ENCODE measurements at places on chromosomes 3 and 15. TPM values are rescaled to one million over a fixed set of nuclear protein-coding genes. Genes with fewer than 3 reads are reported as not detected.

HDC gene
- not detected for polyA plus RNA-seq

CNTN4 gene
- polyA plus RNA-seq = 8.8 TPM

ARHGEF26 gene
- polyA plus RNA-seq = 14.4 TPM

ILDR1 gene
- 1.2 TPM for polyA plus RNA-seq

CLDN18 gene
- not detected for polyA plus RNA-seq

CNTN6 gene
- 0.31 TPM for polyA plus RNA-seq

C3orf62 gene
- polyA plus RNA-seq = 2.4 TPM

SKIC8 gene
- 50.2 TPM for polyA plus RNA-seq

ALDH1L1 gene
- polyA plus RNA-seq = 25.0 TPM

MOBP gene
- polyA plus RNA-seq = 204 TPM

CCRL2 gene
- polyA plus RNA-seq = 0.53 TPM

HES1 gene
- polyA plus RNA-seq = 18.2 TPM

AMOTL2 gene
- 23.5 TPM for polyA plus RNA-seq

GREM1 gene
- polyA plus RNA-seq = 4.4 TPM

PAQR5 gene
- polyA plus RNA-seq = 1.1 TPM

CASR gene
- not detected for polyA plus RNA-seq

SCAMP5 gene
- polyA plus RNA-seq = 146 TPM

SERINC4 gene
- polyA plus RNA-seq = 0.22 TPM

INSYN1 gene
- polyA plus RNA-seq = 25.6 TPM

ZBED2 gene
- polyA plus RNA-seq = not detected

HRH1 gene
- polyA plus RNA-seq = 1.3 TPM
